Kidney capillary endothelial cell (primary cell): ENCODE measurements at places on chromosomes 1 and 21.

- DNase-seq: no peak
These were observed 4.0 kb upstream of the SMIM12 start for GRCh38 chr1:34863501-34863900.

GRCh38 chr1:18583326-18583941 is 47.2 kb upstream of the PAX7 start:
- no peak for DNase-seq

- DNase-seq: no peak
These were observed 507.0 kb downstream of the AJAP1 start for GRCh38 chr1:5161372-5161771.

- peak; percentile 91 for DNase-seq
These were observed 30.5 kb upstream of the LRIG2 start for GRCh38 chr1:113042285-113043143.

- no peak for DNase-seq
These were observed 65.9 kb downstream of the SLC37A1 start for GRCh38 chr21:42579456-42580075.

- peak; percentile 77 for DNase-seq
These were observed 18.0 kb upstream of the PTP4A2 start for GRCh38 chr1:31955917-31956736.

- no peak for DNase-seq
These were observed 9.3 kb downstream of the NTMT2 start for GRCh38 chr1:170155055-170155454.

DNA sequence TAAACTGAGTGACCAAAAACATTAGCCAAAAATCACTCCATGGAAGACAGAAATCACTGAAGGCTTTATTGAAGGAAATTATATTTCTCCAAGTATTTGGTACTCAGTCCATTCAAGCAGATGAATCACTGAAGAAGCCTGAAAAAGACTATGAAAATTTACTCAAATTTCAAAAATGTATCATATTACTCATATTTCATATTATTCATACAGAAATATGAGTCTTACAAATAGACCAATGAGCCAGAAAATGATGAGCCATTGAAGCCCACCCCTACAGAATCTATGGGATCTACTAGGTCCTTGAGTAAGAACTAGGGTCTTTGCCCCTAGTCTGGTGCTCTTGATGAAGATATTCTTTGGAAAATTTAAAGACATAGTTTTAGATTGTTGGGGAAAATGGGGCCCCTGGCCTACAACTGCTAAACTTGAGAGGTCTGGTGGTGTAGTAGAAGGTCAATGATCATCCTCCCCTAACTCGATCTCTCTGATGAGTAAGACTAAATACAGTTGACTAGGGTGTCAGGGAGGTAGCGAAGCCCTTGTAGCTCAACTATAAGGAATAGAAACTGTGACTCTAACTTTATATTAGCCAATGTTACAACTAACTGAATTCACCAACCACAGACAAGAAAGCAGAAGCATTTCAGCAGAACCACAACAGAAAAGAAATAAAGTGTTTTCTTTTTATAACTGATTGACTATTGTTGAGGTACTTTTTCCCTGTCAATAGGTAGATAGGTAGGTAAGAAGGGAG is 81.0 kb downstream of the NOTCH2 start:
- DNase-seq: no peak
